Skin of body (tissue), 3 donors: ENCODE measurements at places on chromosomes 2 and 18. TPM values are rescaled to one million over a fixed set of nuclear protein-coding genes. Genes with fewer than 3 reads are reported as not detected.

DNA sequence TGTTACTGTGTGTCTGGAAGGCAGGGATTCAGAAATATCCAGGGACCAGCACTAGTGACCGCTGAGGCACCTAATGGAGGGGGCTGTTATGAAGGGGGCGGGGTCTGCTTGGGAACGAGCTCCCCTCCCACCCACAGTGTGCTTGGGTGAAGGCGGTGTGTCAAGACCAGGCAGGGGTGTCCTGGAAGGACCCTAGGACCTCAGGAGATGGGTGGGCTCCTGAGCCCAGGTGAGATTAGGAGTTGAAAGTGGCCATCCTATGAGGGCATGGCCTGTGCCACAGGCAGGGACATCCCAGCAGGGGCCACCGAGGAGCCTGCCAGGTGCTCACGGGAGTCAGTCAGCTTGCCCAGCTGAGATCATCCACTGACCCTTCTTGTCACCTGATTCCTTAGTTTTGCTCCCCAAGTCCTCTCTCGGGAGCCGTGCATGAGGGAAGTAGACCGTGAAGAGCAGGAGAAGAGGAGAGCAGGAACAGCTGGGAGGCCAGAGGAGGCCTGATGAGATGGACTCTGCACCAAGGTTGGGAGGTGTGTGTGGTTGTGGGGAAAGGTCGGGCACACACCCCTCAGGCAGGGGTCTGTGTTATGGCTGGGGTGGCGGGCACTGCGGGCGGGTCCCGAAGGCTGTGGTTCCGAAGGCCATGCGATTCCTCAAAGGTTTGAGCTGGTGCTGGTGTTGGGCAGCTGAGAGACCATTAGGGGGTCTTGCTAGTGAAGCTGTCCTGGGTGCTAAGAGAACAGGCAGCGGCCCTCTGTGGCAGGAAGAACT lies 180.9 kb upstream of the HS6ST1 start:
- DNase-seq: no peak

DNA sequence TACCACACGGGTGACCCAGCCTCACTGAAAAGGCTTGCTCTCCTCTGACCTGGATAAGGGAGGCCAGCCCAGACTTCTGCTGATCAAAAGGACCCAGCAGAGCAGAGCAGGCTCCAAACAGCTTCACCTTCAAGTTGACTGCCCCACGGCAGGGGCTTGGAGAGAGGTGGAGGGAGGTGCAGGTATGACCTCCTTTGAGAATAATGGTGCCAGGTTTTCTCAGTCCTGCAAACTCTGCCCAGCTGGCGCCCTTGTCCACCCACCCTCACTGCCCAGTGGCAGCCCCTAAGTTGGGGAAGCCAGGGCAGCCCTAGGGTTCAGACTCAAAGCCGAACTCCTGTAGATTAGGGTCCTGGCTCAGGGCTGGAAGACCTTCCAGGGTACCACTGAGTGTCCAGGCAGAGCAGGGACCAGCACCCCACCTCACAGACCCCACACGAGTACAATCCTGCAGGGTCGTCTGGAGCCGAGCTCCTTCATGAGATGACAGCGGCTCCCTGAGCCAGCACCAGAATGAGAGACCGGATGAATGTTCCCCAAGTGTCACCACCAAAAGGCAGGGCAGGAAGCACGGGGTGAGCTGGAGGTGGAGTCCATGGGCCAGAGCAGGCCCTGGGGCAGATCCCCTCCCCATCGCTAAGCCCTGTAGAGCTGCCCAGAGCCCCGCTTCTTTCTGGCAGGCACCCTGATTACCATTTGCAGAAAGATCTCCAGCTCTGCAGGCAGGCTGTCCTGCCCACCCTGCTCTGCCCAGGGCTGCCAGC lies 3.6 kb upstream of the GPC1 start:
- no peak for DNase-seq

DNA sequence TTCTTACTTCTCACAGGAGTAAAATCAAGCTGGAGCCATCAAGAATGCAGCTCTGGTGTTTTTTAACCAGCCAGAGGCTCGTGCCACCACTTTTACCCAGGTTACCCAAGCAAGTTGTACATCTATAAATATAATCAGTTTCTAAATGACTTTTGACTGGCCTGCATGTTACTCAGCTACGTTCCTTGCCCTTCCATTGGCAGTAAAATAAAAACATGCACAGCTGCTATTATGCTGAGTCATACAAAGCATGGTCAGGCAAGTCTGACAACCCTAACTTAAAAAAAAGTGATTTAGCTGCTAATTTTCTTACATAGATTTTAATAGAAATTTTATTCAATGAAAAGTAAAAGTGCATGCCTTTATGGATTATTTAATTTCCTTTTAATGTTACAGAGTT lies 111.7 kb upstream of the CSRNP3 start:
- no peak for DNase-seq

DNA sequence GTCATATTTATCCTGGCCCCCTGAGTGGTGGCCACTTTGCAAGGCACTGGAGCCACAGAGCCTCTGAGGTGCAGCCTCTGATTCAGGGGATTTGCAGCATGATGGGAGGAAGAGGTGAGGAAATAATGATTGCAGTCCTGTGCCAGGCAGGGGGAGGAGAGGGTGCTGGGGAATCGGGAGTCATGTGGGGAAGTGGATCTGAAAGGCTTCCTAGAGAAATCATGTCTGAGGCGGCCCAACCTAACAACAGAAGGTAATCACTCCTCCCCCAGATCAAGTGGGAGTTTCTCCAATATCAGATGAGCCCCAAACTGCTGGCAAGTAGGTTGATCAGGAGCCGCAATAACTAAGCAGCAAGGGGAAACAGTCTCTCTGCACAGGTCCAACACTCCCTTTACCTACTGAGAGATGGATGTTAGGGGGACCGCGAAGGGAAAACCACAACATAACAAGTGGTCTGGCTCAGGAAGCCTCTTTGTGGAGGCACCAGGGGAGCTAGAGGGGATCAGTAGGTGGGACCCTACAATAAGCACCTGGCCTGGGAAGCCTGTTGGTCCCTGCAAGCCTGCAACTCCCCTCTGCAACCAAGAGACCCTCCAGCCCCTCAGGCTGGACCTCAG lies 71.8 kb upstream of the NPAS2 start:
- DNase-seq: no peak

- no peak for DNase-seq
Measured at GRCh38 chr2:47876912-47877311, 29.4 kb downstream of the FBXO11 start.

DNA sequence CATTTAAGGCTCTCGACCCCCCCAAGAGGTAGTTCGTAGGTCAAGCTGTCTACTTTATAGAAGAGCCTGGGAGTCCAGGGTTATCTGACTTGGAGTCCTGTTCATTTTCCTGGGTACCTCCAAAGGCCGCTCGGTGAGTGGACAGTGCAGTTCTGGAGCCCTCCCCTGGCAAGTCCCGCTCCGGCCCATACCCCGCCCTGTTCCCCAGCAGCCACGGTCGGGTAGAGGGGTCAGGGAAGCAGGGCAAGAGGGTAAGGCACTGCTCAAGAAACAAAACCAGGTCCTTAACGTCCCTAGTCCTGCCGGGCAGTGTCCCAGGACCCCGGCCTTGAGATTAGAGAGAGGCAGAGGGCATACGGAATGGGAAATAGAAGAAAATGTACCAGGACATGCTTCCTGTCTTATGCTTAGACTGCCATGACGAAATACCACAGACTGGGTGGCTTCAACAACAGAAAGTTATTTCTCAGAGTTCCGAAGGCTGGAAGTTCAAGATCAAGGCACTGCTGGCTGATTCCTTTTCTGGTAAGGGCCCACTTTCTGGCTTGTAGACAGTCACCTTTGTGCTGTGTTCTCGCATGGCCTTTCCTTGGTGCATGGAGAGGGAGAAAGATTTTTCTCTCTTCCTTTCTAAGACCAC lies 5.4 kb upstream of the HPCAL1 start:
- DNase-seq: no peak

DNA sequence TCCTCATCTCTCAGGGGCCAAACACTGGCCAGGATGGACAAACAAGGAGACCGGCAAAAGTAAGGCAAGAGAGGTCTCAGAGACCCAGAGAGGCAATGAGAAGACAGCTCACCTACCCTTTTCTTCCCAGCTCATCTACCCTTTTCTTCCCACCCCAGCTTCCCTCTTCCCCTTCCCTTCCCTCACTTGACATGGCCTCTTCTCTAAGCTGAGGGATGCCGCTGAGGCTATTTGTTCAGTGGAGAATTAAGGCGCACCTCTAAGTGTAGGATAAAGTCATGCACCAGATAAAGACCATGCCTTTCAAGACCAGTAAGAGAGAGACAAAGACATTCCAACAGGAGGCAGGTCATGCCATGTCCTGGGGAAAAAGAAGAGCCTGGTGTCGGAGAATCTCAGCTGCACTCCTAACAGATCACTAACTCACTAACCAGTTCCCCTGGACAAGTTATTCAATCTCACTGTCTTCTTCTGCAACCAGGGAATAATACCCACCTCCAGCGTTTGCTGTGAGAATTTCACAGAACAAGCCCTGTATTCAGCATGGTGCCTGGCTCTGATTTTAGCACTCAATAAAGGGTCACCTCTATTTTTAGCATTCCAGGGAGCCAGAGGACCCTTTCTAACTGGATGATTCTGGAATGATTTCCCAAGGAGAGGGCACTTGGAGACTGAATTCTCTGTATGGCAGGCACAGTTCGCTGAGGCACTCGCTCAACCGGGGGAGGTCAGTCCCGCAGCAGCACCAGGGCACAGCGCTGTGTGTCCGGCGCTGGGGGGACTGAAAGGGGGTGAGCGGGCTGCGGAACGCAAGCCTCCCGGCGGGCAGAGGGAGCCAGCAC lies 3.0 kb upstream of the FOSL2 start:
- no peak for DNase-seq

DNA sequence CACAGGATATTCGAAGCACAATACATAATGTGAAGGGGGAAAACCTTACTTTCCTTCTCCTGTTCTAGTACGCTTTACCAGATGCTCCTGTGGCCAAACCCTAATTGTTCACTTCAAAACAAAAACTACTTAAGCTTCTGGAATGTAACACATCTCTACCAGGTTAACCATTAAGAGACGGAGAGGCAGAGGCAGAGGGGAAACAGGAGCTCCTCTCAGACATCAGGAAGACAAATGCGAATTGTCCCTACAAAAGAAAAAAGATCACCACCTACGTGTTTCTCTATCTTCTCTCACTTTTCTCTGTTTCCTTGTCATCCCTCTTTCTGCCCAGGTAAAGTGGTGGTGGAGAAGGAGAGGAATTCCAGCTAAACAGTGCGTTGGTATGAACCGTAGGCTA lies 266.8 kb downstream of the NRXN1 start:
- DNase-seq: no peak

DNA sequence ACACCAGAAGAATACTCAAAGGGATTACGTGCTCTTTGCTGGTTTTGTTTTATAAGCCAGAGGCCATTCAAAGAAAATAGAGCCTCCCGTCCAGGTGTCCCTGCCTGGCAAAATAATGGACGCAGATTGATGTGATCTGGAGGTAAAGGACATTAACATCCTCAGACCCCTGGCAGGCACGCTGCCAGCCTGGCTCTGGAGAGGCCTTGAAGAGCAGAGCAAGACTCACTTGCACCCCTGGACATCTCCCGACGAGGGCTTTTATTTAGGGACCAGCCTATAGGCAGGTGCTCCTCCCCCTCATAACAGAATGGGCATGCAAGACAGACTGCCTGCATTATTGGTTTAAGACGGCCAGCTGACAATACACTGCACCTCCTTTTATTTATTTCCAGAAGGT lies 291.3 kb downstream of the BCL11A start:
- DNase-seq: no peak

Gene SCN3A
- 1.2 TPM for total RNA-seq
